ENCODE measurements at places on chromosomes 1 and 21. TPM values are rescaled to one million over a fixed set of nuclear protein-coding genes. Genes with fewer than 3 reads are reported as not detected.

- H3K27ac ChIP-seq = no peak overlapping the region
- H3K27me3 ChIP-seq = peaks cover 7% of the 10 kb centered on the region
- no peak overlapping the region for H3K4me3 ChIP-seq
- DNase-seq = no peak
- no peaks in the 10 kb centered on the region for H3K36me3 ChIP-seq
Measured at GRCh38 chr1:163094589-163094988, 25.4 kb downstream of the RGS4 start.

MFAP2 gene
- total RNA-seq = not detected

DNA sequence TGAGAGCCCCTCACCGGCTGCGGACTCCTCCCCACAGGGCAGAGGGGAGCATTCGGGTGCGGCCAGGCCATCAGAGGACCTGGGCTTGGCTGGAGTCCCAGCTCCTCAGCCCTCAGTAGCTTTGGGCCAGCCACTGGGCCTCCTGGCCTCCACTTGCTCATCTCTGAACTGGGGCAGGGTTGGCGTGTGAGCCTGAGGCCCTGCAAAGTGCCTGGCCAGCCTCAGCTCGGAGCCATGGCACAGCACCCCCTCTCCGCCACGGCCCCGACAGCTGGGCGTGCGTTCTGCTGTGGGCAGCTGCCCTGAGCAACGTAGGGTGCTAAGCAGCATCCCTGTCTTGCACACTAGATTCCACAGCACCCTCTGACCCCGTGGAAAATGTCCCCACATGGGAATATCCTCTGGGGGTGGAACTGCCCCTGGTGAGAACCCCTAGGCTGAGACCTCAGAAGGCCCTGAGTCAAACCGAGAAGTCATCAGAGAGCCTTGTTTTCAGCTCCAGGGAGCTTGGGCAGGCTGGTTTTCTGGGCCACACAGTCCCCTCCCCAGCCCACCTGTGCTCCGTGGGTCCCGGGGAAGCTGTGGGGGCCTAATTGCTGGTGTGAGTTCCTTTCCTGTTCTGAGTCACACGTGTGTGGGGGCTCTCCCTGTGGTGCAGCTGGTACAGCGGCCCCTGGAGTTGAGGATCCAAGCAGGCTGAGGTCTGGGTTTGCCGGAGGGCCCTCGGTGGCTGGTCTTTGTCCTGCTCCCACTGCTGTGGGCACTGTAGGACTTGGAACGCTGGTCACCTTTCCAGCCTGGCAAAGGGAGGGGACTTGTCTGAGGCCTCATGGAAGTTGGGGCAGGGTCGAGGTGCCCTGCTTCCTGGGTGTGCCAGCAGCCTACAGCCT is 24.5 kb downstream of the TP73 start:
- no peak overlapping the region for H3K27ac ChIP-seq
- H3K4me3 ChIP-seq = no peak overlapping the region
- peaks cover 13% of the 10 kb centered on the region for H3K27me3 ChIP-seq
- H3K36me3 ChIP-seq = no peaks in the 10 kb centered on the region
- peak; percentile 31 for DNase-seq

CELA2A gene
- not detected for total RNA-seq

DNA sequence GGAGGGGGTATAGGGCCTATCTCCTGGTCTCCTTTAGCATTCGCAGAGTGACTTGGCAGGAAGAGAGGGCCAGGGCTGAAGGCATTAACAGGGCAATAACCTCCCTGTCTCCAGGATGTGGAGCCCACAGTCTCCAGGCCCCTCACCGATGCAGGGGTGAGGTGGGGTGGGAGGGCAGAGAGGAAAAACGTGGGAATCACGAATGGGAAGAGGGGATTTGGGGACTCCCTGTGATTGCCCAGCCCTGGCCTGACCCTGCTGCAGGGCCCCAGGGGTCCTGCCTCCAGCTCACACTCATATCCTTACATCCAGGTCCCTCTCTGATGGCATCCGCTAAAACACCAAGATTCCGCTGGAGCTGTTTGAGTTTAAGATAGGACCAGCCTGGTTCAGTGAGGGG is 14.6 kb downstream of the TFAP2E start:
- no peak for DNase-seq
- H3K36me3 ChIP-seq = no peaks in the 10 kb centered on the region
- no peak overlapping the region for H3K27ac ChIP-seq

GRCh38 chr1:168145184-168146159 is 8.7 kb upstream of the GPR161 start:
- peaks cover 13% of the 10 kb centered on the region for H3K4me1 ChIP-seq
- H3K36me3 ChIP-seq = no peaks in the 10 kb centered on the region
- H3K27me3 ChIP-seq = no peaks in the 10 kb centered on the region

DNA sequence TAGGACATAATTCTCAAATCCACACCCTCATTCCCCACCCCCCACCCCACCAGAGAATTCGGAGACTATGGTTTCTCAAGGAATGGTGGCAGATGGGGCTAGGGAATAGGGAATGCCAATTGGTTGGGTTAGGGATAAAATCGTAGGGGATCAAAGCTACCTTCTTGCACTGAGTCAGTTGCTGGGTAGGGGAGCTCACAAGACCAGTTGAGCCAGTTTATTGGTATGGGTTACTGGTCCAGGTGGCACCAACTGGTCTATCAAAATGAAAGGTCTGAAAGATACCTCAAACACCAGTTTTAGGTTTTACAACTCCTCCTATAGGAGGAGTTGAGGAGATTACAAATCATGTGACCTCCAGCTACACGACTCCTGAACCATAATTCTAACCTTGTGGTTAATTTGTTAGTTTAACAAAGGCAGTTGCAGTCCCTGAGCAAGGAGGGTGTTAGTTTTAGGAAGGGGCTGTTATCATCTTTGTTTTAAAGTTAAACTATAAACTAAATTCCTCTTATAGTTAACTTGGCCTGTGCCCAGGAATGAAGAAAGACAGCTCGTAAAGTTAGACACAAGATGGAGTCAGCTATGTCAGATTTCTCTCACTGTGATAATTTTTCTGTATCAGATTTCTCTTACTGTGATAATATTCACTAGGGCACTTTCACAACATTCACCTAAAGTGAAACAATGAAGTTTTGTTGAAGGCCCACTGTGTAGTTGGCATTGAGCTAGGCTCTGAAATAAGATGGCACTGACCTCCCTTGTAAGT is 2.5 kb downstream of the SHISAL2A start:
- DNase-seq = no peak
- H3K36me3 ChIP-seq = no peaks in the 10 kb centered on the region
- H3K27me3 ChIP-seq = no peaks in the 10 kb centered on the region
- H3K27ac ChIP-seq = peak overlapping the region; percentile 89
- H3K4me3 ChIP-seq = peak overlapping the region; percentile 43
- H3K4me1 ChIP-seq = peaks cover 74% of the 10 kb centered on the region

Data from activated CD4-positive, alpha-beta memory T cell treated with anti-CD3 and anti-CD28 coated beads for 36 hours (primary cell).